ENCODE measurements at places on chromosomes 13 and 19.

GRCh38 chr19:11964858-11965645 lies at the start of gene ZNF763:
Gene ZNF763 (plus strand): TSS chr19:11965040. CDS start chr19:11965209, 169 bp downstream.
- DNase-seq = peak; percentile 99

DNA sequence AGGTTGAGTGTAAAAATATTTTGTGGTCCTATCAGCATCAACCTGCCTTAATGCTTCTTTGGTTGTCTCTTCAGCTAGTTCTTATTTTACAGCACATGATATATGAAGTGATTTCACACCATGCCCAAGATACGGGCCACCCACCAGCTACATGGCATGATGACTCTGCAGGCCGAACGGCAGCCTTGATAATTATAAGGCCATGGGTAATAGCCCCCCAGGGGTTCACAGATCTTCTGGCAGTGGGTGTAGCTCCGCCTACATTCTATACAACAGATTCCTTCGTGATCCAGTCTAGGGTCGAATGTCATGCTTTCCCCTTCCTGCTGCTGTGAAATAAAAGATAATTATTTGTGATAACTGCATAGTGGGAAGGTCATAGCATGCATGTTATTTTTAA lies 36.1 kb downstream of the CNMD start:
- peak; percentile 37 for DNase-seq

- DNase-seq = no peak
Observed at GRCh38 chr13:108257248-108257647, 12.3 kb upstream of the TNFSF13B start.

DNA sequence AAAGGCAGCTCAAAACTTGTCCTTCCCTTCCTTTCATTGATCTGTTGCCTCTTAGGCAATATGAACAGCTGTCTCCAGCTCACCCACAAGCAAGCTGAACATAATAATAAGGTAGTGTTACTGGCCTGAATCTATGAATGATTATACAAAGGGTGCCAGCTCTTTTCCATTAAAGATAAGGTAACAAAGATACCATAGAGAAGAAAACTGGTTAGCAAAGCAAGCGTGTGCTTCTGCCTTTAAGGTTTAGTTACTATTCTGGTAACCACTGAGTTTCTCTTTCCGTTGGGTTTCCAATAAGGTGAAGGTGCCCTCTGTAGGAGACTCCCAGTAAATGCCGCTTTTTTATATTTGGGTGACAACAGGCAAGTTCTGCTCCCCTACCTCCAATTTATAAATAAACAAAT lies 12.1 kb upstream of the DACH1 start:
- peak; percentile 81 for DNase-seq

DNA sequence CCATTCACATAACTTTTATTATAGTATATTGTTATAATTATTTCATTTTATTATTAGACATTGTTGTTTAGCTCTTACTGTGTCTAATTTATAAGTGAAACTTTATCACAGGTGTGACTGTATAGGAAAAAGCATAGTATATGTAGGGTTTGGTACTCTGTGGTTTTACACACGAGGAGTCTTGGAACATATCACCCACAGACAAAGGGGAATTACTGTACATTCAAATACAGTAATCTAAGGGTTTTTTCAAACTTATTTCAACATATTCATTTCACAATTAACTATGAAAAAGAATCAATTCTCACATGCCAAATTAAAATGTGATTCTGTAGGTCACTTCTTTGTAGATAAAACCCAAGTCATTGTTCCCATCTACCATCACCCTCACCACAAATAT lies 46.0 kb downstream of the RBM26 start:
- DNase-seq = no peak
